G401 (cell line): ENCODE measurements at places on chromosomes 3 and 15.

DNA sequence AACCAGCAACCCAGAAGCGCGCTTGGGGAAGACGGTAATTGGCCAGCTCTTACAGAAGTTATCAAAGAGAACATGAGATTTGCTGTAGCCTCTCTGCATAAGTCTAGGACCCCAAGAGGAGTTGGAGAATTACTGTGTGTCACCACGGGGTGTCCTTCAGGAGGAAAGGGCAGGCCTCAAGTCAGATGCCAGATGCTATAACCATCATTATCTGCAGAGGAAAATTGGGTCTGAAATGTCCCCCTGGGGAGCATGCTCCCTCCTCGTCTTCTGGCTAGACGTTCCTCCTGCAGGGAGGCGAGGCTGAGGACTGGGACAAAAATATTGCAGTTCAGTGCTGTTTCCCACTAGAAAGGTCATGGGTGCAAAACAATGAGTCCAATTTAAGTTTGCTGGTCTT lies 380.5 kb upstream of the CFAP20DC start:
- DNase-seq = no peak

GRCh38 chr15:68081869-68082505 lies 27.9 kb downstream of the PIAS1 start:
- no peak for DNase-seq

DNA sequence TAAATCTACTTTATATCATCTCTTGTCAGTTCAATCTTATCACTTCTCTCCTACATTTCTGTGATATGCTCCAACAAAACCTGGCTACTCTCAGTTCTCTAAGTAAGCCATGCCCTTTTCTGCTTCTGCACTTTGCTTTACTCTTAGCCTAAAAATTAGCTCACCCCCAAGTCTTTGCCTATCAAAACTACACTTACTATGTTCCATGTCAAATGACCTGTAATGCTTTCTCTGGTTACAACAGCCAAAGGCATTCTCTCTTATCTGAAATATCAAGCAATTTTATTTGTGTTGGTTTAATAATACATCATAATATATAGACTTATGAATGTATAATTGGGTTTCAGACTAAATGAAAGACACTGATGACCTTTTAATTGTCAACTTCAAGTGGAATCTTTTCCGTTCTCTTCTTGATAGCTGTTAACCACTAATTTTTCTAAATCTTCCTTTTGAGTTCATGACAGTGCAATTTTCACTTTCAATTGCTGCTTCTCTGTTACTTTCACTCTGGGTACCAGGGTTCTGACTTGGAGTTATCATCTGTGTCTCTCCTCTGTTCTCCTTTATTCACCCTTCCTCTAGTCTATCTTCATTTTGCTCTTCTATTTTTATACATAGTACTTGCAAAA lies 619.0 kb upstream of the GOLIM4 start:
- no peak for DNase-seq

DNA sequence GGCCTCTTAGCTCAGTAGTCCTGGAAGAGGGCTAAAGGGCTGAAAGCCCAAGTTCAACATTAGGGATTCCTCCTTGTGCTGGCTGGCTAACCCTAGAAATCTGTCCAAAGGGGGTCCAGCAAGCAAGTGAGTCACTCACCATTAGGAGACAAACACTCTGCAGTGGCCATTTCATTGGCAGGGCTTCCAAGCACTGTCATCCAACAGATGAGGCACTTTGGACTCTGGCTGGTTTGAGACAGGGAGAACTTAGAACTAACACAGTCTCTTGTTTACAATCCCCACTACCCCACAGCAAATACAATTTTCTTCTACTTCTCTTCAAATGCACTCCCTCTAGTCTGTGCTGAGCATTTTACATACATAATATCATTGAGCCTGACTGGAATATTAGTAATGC lies 10.1 kb upstream of the WNT5A start:
- DNase-seq = no peak

- no peak for DNase-seq
Measured at GRCh38 chr15:51884517-51885236, 55.2 kb downstream of the TMOD3 start.

DNA sequence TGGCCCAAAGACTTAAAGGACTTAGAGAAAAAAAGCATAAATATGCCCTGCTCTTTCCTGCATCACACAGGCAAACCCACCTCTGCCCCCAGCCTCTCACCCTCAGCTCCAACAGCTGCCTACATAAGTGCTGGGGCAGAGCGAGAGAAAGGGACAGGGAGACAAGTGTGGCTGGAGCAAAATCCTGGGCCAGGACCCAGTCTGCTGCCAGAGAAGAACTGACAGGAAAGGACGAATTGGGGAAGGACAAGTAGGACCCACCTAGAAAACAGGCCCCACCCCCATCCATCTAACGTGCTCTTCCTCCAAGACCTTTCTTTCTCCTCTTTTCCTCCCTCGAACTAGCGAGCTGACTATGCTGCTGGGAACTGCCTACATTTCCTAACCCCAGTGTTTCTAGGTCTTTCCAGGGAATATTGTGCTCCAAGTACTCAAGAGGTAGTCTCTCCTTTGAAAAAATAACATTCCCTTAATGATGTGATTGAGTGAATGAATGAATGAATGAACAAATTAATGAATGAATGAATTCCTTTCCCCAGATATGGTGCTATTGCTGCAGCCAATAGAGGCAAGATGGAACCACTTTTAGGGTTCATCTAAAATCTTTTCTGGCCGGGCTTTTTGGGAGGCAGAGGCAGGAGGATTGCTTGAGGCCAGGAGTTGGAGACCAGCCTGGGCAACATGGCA lies 18.4 kb downstream of the IGDCC4 start:
- DNase-seq = no peak

DNA sequence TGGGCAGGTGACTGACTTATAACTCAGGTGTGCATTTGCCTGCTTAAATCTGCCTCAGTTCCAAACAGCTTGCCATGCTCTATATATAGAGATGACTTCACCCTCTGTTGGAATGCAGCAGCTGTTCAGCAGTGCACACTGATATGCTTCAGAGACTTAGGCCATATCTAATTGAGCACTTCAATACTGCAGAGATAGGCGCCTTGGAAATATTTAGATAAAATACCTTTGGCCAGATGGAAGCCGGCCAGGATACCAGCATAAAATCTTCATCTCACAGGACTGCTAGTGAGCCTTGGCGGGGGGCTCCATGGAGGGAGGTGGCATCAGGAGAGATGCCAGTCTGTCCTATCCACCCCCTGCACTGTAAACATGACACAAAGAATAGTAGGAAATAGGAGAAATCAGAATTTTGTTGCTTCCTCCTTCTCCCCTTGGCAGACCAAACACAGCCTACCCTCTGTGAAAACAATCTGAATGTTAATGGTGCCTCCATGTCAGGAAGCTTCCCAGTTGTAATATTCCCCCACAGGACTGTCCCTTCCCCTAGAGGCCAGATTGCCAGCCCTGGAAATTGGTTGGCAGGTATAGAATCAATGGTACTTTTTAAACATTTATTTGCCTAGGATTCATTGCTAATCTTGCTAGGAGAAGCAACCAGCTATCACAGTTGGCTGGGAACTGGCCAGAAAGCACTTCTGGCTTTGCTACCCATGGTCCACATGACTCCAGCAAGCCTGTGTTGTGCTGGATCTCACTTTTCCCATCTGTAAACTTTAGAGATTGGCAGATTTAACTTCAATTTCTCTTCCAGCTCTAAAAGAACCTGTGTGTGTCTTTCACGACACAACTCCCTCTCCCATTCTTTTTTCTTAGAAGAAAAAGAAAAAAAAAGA lies 215.5 kb upstream of the KCNMB2 start:
- peak; percentile 93 for DNase-seq

DNA sequence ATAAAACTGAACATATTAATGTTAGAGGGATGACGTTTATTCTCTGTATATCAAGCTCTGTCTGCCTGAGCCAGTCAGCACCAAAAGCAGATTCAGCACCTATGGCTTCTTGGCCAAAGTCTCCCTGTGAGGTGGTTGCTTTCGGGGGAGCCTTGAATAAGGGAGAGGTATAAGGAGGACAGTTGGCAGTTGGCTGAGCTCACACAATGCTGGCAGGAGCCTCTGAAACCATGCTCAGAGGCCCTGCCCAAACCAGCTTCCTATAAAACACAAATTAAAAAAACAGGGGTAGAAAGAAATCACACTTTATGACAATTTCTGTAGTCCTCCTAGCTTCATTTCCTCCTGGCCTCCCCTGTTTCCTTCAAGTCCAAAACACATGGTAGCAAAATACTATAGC lies 18.8 kb downstream of the ARHGEF3 start:
- peak; percentile 79 for DNase-seq

DNA sequence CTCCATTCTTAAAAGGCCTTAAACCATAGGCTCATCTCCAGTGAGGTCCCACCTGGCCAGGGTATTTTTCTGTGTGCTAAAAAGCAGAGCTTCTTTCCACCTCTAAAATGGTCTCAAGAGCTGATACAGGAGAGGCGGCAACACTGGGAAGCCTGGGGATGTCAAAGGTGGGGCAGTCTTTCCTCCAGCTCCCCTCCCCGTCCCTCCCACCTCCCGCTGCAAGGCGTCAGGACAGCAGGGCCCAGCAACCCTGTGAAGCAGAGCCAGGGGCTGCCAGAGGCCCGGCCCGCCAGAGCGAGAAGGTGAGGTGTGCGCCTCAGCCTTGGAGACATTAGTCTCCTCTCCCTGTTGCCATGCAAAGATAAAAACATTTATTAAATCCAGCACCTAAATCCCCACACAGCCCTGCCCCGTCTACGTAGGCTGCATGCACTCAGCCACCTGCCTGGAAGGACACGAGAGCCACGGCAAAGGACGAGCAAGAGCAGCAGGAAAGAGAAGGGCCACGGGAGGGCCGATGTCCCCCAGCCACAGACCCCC lies 75.6 kb downstream of the FAM174B start:
- DNase-seq = no peak

DNA sequence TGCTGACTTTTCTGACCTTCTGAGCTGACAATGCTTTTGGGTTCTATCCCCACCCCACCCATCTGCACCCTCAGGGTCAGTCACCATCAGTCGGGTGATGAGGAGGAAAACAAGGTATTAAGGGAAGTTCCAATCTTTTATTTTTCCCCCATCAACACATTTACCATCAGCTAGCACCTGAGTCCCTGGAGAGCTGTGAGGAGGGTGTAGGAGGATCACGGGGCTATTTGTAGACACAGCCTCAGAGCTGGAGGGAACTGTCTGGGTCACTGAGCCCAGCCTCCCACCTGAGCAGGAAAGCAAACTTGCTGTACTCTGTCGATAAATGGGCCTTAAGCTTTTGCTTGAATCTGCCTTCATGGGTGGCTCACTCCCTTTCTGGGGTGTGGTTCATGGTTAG lies 24.8 kb upstream of the ZFAND6 start:
- DNase-seq = no peak

- DNase-seq = no peak
Measured at GRCh38 chr15:48925714-48926223, 38.0 kb downstream of the SHC4 start.

DNA sequence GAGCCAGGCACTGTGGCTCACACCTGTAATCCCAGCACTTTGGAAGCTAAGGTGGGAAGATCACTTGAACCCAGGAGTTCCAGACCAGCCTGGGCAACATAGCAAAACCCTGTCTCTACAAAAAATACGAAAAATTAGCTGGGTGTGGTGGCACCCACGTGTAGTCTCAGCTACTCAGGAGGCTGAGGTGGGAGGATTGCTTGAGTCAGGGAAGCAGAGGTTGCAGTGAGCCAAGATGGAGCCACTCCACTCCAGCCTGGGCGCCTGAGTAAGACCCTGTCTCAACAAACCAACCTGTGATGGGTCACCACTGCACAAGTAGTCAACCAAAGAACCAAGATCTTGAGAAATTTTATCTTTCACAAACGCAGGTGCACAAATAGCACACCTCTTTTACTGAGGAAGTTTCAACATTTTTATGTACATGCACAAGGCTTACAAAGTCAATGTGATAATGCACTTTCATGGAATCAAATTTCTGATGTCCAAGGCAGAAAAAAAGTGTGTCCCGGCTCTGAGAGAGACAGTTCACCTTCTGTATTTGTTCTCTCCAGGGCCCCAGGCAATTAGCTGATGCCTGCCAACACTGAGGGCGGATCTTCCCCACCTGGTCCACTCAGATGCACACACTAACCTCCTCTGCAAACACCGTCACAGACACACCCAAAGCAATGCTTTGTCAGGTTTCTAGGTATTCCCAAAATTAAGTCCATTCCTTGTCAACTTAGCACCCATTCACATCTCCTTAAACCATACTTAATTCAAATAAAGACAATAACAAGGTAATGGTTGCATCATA lies 12.4 kb downstream of the ACAA1 start:
- no peak for DNase-seq

DNA sequence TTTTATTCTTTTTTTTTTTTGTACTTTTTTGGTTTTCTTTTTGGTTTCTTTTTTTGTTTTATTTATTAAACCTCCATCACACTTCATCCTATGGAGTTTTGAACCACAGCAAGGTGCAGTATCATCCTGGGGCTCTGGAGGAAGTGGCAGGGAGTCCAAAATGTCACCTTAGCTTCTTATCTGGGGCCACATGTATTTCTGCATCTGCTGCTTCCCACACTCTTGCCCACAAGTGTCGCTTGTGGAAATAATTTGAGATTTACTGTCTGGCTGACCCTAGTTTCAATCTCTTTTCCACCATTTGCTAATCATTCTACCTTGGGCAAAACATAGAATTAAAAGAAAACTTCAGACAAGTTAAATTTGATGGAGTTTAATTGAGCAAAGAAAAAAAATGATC lies 6.4 kb downstream of the OPA1 start:
- DNase-seq = no peak

DNA sequence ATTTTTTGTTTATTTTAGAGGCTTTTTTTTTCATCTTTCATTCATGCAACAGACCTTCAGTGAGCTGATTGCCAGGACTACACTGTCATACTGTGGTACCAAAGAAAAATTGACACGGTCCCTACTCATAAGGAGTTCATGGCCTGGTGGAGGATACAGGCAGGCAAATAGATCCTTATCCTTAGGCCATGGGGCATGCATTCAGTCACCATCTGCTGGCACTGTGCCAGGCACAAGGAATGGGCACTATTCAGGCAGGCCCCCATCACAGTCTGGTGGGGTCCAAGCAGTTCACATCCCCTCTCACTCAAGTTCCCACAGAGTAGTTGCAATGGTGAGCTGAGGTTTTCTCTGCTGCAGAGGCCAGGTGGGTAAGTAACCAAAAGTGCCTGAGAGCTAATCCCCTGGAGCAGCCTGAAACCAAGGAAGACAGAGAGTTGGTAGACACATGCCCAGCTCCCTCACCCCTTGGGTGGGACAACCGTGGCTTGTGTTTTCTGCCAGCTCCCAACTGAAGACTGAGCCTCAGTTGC lies 17.3 kb downstream of the CISH start:
- no peak for DNase-seq

- no peak for DNase-seq
Measured at GRCh38 chr15:72136170-72137051, 18.2 kb downstream of the SENP8 start.

DNA sequence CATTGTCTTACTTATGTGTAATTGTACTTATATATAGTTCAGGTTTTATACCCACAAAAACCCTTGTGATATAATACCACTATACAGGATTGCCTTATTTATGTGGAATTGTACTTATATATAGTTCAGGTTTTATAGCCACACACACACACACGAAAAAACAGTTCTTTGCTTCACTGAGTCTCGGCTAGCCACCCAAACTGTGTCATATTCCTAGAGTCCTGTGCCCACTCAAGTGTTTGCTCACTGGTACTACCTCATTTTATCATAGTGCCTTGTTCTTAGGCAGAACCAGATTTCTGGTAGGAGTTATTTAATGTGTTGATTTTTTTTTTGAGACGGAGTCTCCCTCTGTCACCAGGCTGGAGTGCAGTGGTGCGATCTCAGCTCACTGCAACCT lies 12.5 kb downstream of the RASA2 start:
- no peak for DNase-seq

- peak; percentile 82 for DNase-seq
Measured at GRCh38 chr3:150787741-150788370, 24.9 kb upstream of the SIAH2 start.

- DNase-seq = no peak
Measured at GRCh38 chr3:191425322-191425734, 35.6 kb upstream of the PYDC2 start.

- no peak for DNase-seq
Measured at GRCh38 chr15:44101944-44102343, 93.1 kb downstream of the FRMD5 start.
